Activated naive CD8-positive, alpha-beta T cell treated with anti-CD3 and anti-CD28 coated beads, Interleukin-2, amount 10 ng/mL, durations not matched to agents 7 days and 5 days (primary cell): ENCODE measurements at places on chromosomes 5 and 9.
A peak's percentile ranks its signal among the peaks of the same experiment; 100 is the strongest.

- peaks cover 8% of the 10 kb centered on the region for H3K4me1 ChIP-seq
- no peak overlapping the region for H3K27ac ChIP-seq
- H3K36me3 ChIP-seq = no peaks in the 10 kb centered on the region
- no peak for DNase-seq
Measured at GRCh38 chr5:61301341-61302199, 30.5 kb upstream of the ZSWIM6 start.

DNA sequence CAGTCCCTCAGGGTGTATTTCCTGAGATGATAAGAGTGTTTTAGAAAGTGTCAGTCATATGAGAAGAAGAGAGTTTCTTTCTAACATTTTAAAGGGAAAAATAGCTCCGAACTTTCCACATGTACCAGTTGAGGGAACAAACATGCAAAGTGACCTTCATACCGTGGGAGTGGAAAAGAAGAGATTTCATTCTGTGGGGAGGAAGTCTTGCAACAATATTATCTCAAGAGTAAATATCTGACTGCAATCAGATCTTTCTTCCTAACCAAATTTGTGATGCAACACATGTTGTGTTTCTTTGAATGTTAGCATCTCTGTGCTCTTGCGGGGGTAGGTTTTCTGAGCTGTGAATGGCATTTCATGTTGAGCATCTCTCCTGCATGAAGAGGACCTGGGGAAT is 30.6 kb downstream of the ANKRD55 start:
- H3K27me3 ChIP-seq = no peaks in the 10 kb centered on the region
- no peak overlapping the region for H3K4me3 ChIP-seq
- H3K36me3 ChIP-seq = peaks cover 5% of the 10 kb centered on the region
- DNase-seq = no peak
- peaks cover 2% of the 10 kb centered on the region for H3K4me1 ChIP-seq

GRCh38 chr9:92046676-92047075 is 68.5 kb downstream of the SPTLC1 start:
- peaks cover 73% of the 10 kb centered on the region for H3K36me3 ChIP-seq
- H3K27me3 ChIP-seq = no peaks in the 10 kb centered on the region
- peaks cover 3% of the 10 kb centered on the region for H3K4me1 ChIP-seq
- H3K4me3 ChIP-seq = no peak overlapping the region
- H3K27ac ChIP-seq = no peak overlapping the region

GRCh38 chr9:134128727-134129679 is 6.9 kb upstream of the WDR5 start:
- DNase-seq = no peak
- H3K27ac ChIP-seq = no peak overlapping the region
- H3K27me3 ChIP-seq = no peaks in the 10 kb centered on the region
- no peak overlapping the region for H3K4me3 ChIP-seq
- H3K4me1 ChIP-seq = no peaks in the 10 kb centered on the region
- H3K36me3 ChIP-seq = no peaks in the 10 kb centered on the region

- no peaks in the 10 kb centered on the region for H3K36me3 ChIP-seq
- no peak for DNase-seq
- H3K4me3 ChIP-seq = no peak overlapping the region
- peaks cover 29% of the 10 kb centered on the region for H3K27me3 ChIP-seq
- H3K4me1 ChIP-seq = peaks cover 21% of the 10 kb centered on the region
Measured at GRCh38 chr5:159465604-159466003, 135.3 kb upstream of the IL12B start.

DNA sequence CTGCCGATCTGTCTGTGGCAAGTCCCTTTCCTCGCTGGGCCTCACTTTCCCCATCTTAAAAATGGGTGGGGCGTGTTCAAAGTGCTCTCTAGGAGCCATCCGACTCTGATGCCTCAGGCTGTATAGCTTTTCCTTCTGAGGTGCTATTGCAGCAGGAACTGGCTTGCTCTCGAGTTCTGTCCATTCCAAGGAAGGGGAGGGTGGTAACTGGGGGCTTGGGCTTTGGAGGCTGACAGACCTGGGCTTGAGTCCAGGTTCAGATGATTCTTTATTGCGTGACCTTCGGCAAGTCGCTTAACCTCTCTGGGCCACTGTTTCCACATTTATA is 139.5 kb downstream of the RGS3 start:
- H3K27me3 ChIP-seq = no peaks in the 10 kb centered on the region
- H3K4me3 ChIP-seq = no peak overlapping the region
- no peak overlapping the region for H3K27ac ChIP-seq
- H3K4me1 ChIP-seq = peaks cover 3% of the 10 kb centered on the region

DNA sequence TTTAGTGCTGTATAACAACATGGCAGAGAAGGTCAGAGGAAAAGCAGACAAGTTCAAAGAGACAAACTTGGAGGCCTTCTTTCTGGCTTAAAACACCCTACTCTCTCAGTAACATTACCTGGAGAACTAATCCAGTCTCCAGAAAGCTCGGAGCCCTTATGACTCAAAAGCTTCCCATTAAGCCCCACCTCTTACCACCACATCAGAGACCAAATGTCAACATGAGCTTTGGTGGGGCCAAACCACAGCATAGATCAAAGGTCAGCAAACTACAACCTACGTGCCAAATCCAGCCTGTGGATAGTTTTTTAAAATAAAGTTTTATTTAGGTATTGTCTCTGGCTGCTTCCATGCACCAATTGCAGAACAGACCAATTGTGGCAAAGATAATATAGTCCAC is 589.9 kb downstream of the DNAH5 start:
- no peaks in the 10 kb centered on the region for H3K36me3 ChIP-seq
- H3K4me3 ChIP-seq = no peak overlapping the region
- no peak for DNase-seq
- H3K4me1 ChIP-seq = no peaks in the 10 kb centered on the region
- H3K27ac ChIP-seq = no peak overlapping the region

DNA sequence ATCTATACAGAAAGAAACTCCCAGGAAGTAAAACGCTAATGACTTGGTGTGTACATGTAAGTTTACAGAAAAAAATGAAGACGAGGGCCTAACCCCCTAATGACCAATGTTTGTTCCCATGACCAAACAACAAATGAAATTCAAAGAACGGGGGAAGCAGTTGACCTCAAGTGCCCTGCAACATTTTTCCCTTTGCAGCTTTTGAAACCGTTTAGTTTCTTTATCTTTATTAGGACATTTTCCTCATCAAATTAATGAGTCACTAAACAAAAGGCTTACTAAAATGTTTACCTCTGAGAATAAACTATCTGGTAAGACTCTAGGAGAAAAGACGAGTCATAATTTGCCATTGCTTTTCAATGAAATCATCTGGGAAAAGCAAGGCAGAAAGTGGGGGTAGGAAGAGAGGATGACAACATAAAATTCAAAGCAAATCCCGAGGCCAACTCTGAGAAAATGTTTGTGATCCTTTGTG is 57.4 kb downstream of the LHFPL2 start:
- peaks cover 3% of the 10 kb centered on the region for H3K4me1 ChIP-seq
- no peaks in the 10 kb centered on the region for H3K36me3 ChIP-seq
- peaks cover 11% of the 10 kb centered on the region for H3K27me3 ChIP-seq
- DNase-seq = no peak
- no peak overlapping the region for H3K4me3 ChIP-seq
- no peak overlapping the region for H3K27ac ChIP-seq

DNA sequence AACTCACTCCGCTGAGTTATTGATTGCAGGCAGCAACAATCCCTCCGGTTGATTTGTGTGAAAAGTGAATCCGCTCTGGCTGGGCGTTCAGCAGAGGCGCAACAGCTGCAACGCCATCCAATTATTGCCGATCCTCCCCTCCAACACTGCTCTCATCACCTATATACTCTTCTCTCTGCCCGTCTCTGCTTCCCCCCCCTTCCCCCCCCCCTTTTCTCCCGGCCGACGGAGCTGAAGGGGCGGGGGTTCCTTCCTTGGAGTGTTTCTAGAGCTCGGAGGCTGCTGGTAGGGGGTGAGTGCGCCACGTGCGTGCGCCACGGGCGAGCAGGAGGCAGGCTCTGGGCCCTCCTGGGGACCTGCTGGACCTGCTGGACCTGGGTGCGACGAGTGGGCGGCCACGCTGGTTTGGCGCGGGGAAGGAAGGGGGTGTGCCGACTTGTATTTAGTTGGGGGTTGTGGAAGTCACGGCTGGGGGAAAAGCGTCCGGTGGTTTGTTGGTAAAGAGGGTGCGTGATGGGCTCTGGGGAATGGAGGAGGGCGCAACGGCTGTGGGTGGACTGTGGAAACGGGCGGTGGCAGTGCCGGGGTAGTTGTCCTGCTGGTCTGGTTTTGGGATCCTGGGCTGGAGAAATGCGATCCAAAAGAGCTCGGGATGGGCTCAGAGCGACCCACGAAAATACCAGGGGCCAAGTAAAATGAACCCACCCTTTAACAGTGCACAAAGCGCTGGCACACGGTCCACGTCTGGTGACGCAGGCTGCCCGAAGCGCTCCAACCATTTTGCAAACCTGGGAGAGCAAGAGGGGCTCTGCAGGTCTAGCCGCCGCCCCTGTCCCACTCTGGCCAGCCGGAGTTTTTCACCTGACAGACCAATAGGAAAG is 6.4 kb upstream of the MEF2C start:
- H3K36me3 ChIP-seq = no peaks in the 10 kb centered on the region
- H3K27ac ChIP-seq = no peak overlapping the region
- peaks cover 6% of the 10 kb centered on the region for H3K4me1 ChIP-seq
- DNase-seq = no peak
- peak overlapping the region; percentile 49 for H3K4me3 ChIP-seq
- H3K27me3 ChIP-seq = peaks cover 64% of the 10 kb centered on the region

- no peaks in the 10 kb centered on the region for H3K4me1 ChIP-seq
- no peaks in the 10 kb centered on the region for H3K27me3 ChIP-seq
- no peaks in the 10 kb centered on the region for H3K36me3 ChIP-seq
- DNase-seq = no peak
- no peak overlapping the region for H3K4me3 ChIP-seq
Measured at GRCh38 chr5:135738564-135738875, 95.9 kb upstream of the SLC25A48 start.

- no peak overlapping the region for H3K27ac ChIP-seq
- peaks cover 23% of the 10 kb centered on the region for H3K27me3 ChIP-seq
Measured at GRCh38 chr5:159943326-159943725, 27.0 kb downstream of the ADRA1B start.

- H3K27ac ChIP-seq = no peak overlapping the region
- H3K27me3 ChIP-seq = no peaks in the 10 kb centered on the region
- H3K4me3 ChIP-seq = no peak overlapping the region
- no peak for DNase-seq
- H3K4me1 ChIP-seq = no peaks in the 10 kb centered on the region
Measured at GRCh38 chr5:19261879-19262278, 726.1 kb downstream of the CDH18 start.

GRCh38 chr9:76738402-76738801 is 25.8 kb upstream of the PCA3 start:
- H3K36me3 ChIP-seq = no peaks in the 10 kb centered on the region
- H3K4me3 ChIP-seq = no peak overlapping the region
- DNase-seq = no peak
- no peak overlapping the region for H3K27ac ChIP-seq

DNA sequence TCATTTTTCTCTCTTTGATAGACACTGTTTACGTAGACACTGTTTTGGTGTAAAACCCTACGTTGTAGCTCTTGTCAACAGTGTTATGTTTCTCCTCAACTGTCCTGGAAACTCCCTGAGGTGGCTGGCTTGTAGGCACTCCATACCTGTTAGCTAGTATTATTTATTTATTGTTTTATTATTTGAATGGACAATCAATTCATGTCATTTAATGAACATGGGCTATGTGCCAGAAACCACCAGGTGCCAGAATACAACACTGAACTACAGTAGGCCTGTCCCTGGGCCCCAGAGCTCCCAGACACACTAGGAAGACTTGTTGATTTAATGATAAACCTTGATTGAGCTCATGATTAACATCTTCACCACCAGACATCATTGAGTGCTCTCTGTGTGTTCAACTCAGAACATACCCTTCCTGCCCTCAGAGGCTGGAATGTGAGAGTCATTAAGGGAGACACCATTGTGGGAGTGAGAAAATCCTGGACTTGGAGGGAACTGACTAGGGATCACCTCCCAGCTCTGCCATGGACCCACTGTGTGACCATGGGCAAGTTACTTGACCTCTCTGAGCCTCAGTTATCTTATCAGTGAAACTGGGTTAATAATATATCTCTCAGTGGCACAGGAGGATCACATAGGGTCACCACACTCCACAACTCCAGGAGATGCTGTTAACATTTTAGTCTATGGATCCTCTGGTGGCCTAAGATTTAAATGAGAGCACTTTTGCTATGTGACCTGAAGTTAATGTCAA is 19.2 kb downstream of the IRF1 start:
- H3K36me3 ChIP-seq = peaks cover 20% of the 10 kb centered on the region
- DNase-seq = no peak
- peak overlapping the region; percentile 72 for H3K27ac ChIP-seq
- H3K27me3 ChIP-seq = no peaks in the 10 kb centered on the region

DNA sequence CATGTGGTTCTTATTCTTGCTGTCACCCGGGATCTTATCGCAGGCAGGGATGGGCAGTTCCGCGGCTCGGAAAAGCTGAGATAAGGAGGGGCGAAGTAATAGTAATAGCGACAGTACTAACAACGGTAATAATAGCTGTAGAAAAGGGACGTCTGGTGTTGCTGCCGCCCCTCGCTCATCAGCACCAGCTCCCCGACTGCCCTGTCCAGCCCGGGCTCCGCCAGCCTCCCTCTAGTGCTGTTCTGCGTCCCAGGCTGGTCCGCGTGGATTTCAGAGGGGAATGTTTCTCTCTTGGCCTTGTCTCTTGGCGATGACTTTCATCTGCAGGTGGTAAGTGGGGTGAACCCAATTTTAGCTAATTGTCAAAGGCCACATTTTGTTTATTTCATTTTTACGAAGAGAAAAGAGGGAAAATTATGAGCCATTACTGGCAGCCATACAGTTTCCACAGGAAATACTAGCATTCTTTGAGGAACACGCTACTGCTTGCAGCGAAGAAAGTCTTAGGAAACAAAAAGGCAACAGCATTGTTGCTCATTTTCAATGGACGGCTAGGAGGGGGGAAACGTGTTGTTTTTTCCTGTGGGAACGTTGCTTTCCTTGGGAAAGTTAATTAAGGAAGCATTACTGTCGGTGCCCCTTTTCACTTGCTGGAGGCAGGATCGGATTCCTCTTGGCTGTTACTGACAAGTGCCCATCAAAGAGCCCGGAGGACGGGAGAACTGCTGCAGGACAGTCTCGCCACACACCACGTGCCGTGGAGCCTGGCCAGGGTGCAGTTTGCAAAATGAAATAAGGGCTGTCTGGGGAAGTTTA is 762 bp downstream of the SNCAIP start:
- H3K27ac ChIP-seq = no peak overlapping the region
- peaks cover 46% of the 10 kb centered on the region for H3K27me3 ChIP-seq
- peak overlapping the region; percentile 39 for H3K4me3 ChIP-seq
